ENCODE measurements at places on chromosomes 2 and 18.

- DNase-seq: no peak
These were observed 1626.3 kb upstream of the CELF4 start for GRCh38 chr18:39191931-39192330.

DNA sequence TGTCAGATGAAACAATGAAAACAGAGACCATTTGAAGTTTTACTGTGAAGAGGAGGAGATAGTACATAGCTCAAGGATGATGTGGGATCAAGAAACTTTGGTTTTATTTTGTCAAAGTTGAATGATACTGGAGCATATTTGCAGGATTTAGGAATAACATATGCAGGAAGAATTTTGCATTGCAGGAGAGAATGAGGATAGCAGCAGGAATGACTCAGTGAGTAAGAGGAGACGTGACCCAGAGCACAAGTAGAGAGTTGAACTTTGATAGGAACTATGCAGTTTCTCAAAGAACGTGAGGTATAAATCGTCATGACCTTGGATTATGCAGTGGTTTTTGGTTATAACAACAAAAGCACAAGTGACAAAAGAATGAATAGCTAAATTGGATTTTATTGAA lies 47.7 kb downstream of the MAPRE2 start:
- no peak for DNase-seq

- DNase-seq: no peak
These were observed 637 bp upstream of the SFT2D3 start for GRCh38 chr2:127700527-127701192.

DNA sequence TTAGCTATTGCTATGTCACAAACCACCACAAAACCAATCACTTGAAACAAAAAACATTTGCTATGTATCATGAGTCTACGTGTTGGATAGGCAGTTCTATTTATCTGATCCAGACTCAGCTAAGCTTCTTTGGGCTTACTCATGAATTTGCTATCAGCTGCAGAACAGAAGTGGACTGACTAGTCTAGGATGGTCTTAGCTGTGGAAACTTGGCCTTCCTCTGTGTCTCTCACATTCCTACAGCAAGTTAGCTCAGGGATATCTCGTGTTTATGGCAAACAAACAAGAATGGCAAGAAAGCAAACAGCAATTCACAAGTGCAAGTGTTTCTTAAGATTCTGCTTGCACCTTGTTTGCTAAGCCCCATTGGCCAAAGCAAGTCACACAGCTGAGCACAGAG lies 288.0 kb upstream of the TNP1 start:
- no peak for DNase-seq

- DNase-seq: no peak
These were observed 94.4 kb downstream of the FANCL start for GRCh38 chr2:58146707-58147106.

Data from cortex of kidney (tissue), 1 donor.